MM.1S (cell line): ENCODE measurements at places on chromosomes 12 and 14.

GRCh38 chr12:68617160-68617926 lies 6.6 kb downstream of the RAP1B start:
- H3K27ac ChIP-seq = no peak overlapping the region
- H3K4me3 ChIP-seq = no peak overlapping the region
- H3K4me1 ChIP-seq = peaks cover 12% of the 10 kb centered on the region; the same call in 1 of the 2 replicates
- no peaks in the 10 kb centered on the region for H3K27me3 ChIP-seq
- no peak for DNase-seq

DNA sequence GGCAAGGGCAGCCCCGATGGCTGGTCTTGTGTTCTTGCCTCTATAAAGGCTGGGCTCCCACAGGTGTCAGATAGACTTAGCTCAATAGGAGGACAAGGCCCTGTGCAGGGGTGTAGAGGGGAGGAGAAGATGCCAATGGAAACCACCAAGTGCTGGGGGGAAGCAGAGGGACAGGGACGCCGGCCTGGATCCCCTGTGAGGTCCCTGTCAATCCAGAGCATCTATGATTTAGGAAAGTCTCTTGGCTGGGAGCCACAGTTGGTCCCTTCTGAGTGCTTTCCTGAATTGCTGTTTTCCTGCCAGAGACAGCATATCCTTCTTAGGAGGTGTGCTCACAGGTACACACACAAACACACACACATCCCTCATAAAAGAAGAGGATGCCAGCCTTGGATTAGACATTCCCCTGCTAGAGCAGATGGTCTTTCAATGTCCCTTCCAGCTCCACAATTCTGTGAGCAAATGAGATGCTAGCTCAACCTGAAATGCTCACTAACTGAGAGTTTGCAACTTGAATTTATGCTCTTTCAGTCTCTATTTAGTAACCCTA lies 62.7 kb downstream of the TTC7B start:
- no peaks in the 10 kb centered on the region for H3K36me3 ChIP-seq
- H3K4me3 ChIP-seq = no peak overlapping the region
- no peaks in the 10 kb centered on the region for H3K27me3 ChIP-seq
- 0 out of 2 replicates have a peak, but pooled peaks cover 2% of the 10 kb centered on the region for H3K4me1 ChIP-seq

DNA sequence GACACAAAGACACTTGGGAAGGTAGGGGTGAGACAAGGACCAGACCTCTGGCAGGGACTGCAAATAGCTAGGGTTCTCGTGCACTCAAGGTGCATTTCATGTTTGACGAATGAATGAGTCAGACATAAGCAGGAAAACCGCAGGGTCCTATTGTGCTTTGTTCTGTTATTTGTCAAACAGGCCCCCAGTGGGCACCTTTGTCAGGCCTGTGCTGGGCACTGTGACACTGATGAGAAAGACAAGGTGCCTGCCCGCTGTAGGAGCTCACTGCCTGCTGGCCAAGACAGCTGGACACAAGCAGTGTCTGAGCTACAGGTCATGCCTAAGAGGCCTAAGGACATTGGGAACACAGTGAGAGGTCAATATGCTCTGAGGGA lies 2.3 kb downstream of the OTUB2 start:
- no peak overlapping the region for H3K4me3 ChIP-seq
- no peak overlapping the region for H3K27ac ChIP-seq
- H3K27me3 ChIP-seq = no peaks in the 10 kb centered on the region

DNA sequence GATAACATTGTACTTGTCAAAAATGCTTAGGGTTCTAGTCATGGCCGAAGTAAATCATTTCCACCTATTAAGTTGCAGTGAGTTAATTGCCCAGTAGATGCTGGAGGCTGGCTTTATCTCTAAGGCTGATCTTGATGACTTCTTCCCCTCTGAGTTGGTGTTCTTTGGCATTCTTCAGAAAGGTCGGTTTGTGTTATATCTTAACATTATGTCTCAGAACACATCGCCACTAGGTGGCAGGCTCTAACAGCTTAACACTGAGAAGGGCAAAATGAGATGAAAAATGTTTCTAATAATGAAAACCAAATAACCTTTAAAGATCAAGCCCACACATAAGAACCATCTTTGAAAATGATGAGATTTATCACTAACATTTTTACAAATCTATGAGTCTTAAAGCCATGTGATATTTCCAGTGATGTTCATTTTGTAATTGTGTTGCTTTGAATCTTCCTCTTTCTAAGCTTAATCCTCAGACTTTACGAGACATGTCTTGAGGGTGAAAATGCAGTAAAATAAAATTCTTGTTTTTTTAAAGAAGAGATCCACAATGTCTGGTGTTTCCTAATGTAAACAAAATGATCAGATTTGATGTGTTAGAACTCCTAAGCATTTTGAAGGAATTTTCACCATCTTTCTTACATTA lies 28.6 kb downstream of the SUDS3 start:
- no peaks in the 10 kb centered on the region for H3K4me1 ChIP-seq
- no peak overlapping the region for H3K4me3 ChIP-seq
- H3K27me3 ChIP-seq = no peaks in the 10 kb centered on the region
- no peak overlapping the region for H3K27ac ChIP-seq
- no peaks in the 10 kb centered on the region for H3K36me3 ChIP-seq
